Naive thymus-derived CD8-positive, alpha-beta T cell (primary cell): ENCODE measurements at places on chromosomes 2 and 18. TPM values are rescaled to one million over a fixed set of nuclear protein-coding genes. Genes with fewer than 3 reads are reported as not detected.

DNA sequence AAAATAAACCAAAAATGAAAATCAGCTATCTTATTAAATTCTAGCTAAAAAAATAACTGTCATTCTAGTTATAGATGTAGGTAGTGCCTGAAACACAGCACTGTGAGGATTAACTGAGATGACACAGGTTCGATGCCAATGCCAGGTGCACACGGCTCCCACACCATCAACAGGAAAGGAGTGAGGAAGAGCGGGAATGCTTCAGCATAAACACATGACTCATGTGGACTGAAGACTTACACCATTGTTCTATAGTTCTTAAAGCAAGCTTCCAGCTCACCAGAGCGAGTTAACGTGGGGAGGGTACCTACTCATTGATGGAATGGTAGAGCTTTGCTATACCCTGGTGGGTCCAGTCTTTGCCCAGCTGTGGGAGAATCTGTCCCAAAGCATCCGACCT is 76.7 kb downstream of the EMILIN2 start:
- no peak overlapping the region for H3K4me3 ChIP-seq
- no peaks in the 10 kb centered on the region for H3K27me3 ChIP-seq
- DNase-seq = no peak
- no peak overlapping the region for H3K27ac ChIP-seq

HAAO gene
- 0.31 TPM for total RNA-seq

SCG2 gene
- total RNA-seq = not detected

HOXD12 gene
- total RNA-seq = not detected

DNA sequence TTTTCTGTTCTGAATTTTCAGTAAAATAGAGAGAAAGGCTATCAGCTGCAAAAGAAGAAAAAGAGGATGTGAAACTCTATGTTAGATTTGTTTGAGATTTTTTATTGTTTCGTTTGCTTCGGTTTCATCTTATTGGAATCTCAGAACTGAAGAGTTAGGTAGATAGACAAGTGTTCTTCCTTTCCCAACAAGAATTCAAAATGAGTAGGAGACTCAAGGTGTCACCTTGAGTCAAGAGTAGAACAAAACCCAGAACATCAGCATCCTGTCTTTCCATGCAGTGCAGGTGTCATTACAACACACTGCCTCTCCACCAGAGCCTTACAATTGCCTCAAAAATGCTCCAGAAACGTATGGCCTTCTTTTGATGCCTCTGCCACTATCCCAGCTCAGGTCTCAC is 21.1 kb downstream of the NBAS start:
- no peak overlapping the region for H3K4me3 ChIP-seq
- no peak for DNase-seq
- peaks cover 10% of the 10 kb centered on the region for H3K4me1 ChIP-seq
- no peak overlapping the region for H3K27ac ChIP-seq
- H3K27me3 ChIP-seq = no peaks in the 10 kb centered on the region

DNA sequence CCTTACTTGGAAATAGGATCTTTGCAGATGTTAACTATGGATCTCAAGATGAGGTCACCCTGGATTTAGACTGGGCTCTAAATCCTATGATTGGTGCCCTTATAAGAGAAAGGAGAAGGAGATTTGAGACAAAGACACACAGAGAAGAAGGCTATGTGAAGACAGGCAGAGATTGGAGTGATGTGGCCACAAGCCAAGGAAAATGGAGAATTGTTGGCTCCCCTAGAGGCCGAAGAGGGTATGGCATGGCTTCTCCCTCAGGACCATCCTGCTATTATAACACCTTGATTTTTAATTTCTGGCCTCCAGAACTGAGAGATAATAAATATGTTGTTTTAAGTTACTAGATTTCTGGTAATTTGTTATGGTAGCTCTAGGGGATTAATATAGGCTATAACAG is 7.6 kb downstream of the CYBRD1 start:
- peaks cover 4% of the 10 kb centered on the region for H3K36me3 ChIP-seq
- H3K27ac ChIP-seq = no peak overlapping the region
- no peak overlapping the region for H3K4me3 ChIP-seq
- H3K27me3 ChIP-seq = peaks cover 22% of the 10 kb centered on the region

ZBTB14 gene
- total RNA-seq = 42.7 TPM

TUBB8B gene
- total RNA-seq = not detected
